Activated B cell treated with CpG ODN at 0.5 μM for 24 hours (primary cell): ENCODE measurements at places on chromosomes 1 and 21.
A peak's percentile ranks its signal among the peaks of the same experiment; 100 is the strongest.

GRCh38 chr1:43864111-43865045, 69.2 kb upstream of the ARTN start:
- DNase-seq = no peak

DNA sequence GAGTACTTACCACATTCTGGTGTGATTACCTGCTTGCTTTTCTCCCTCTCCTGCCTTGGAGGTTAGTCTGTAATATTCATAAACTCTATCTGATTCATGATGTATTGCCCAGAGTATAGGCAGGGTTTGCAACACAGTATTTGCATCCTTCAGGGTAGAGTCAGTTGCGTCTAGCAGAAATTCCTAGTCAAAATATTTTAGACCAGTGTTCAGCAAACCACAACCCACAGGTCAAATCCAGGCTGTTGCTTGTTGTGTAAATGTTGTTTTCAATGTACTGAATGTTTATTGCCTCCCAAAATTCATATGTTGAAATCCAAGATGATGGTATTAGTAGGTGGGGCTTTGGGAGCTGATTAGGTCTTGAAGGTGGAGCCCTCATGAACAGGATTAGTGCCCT, 82.9 kb downstream of the NGF start:
- no peak for DNase-seq

DNA sequence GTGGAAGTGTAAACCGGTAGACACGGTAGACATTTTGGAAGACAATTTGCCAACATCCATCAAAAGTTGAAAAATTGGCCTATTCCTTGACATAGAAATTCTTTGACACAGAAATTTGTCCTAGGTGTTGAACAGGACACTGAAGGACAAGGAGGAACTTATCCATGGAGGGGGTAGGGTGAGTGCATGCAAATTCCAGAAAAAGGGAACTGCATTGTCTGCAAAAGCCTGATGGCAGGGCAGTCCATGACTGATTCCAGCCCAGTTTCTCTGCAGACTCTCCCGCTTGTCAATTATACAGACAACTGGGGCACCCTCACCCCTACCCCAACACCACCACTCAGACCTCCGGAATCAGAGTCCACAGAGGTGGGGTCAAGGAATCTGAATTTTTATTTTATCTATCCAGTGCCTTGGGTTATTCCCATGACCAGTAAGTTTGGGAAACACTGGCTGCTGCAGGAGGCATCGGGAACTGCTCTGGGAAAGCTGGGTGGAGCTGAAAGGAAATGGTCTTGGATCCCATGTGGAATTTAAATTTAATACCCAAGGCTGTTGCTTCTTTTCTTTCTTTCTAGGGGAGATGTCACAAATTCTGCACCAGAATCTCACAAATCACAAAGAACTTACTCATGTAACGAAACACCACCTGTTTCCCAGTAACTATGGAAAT, 103.3 kb upstream of the SLC45A1 start:
- DNase-seq = no peak

DNA sequence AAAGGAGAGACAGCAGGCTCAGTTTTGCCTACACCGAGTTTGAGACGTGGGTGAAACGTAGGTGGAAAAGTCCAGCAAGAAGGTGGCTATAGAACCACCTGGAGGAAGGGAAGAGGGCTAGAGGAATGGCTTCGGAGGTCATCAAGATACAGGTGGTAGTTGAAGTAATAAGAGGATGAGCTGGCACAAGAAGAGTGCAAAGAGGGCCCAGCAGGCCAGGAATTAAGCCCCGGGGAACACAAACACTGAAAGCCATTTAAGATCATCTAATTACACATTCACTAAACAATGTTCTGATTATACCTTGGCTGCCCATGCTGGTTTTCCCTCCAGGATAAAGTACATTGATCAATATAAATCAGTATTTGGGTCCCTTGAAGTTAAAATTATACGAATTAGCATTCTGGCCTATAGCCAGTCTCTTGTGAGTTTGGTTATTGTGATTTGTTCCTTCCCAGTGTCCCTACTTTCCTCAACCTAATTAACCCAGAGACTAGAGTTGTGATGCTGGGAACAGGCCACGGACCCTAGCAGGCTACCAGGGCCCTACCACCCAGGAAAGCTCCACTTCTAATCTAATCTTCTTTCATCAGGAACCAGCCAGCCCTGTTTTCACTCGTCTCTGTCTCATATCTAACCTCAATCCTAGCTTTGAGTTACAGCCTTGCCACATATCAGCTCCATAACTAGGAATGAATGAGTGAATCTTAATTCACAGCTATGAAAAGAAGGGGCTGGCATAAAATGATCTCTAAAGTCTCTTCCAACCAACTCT, 26.4 kb upstream of the PPP1R15B start:
- no peak for DNase-seq

DNA sequence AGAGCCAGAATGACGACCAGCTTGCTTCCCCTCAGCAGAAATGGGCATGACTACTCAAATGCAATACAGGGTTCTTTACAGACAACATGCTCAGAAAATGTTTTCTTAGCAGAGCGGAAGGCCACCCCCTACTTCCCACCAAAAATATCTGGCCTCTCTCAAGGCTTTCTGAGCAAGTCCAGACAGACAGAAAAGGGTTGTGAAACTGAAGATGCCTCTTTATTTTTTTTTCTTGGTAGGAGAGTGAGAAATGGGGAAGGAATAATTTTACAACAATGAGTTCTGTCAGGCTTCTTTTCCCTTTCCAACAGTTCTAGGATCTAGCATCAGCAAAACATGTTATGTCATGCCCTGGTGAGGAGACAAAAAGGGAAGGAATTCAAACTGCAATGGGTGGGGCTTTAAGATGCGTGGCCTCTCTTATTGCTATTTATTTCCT, 172.0 kb upstream of the CAMK1G start:
- DNase-seq = no peak

DNA sequence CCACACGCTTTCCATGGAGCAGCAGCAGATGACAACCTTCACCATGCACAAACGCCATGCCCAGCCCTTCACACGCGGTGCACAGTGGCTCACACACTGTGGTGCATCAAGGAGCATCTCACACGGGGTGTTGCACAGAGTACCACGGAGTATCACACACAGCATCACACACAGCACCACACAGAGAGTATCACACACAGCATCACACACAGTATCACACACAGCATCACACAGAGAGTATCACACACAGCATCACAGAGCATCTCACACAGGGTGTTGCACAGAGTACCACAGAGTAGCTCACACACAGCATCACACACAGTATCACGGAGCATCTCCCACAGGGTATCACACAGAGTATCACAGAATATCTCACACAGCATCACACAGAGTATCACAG, 122.2 kb upstream of the RAB4A start:
- no peak for DNase-seq

- DNase-seq = peak; percentile 20
Observed at GRCh38 chr21:25640202-25640942, 1.3 kb downstream of the JAM2 start.

GRCh38 chr1:90714521-90714951, 2.6 kb downstream of the BARHL2 start:
- DNase-seq = no peak

GRCh38 chr1:54497338-54497737, 50.7 kb upstream of the ACOT11 start:
- DNase-seq = no peak

GRCh38 chr1:67214420-67215174, 48.3 kb downstream of the IL23R start:
- DNase-seq = no peak

- DNase-seq = no peak
Observed at GRCh38 chr1:95512925-95513324, 278.9 kb downstream of the RWDD3 start.

DNA sequence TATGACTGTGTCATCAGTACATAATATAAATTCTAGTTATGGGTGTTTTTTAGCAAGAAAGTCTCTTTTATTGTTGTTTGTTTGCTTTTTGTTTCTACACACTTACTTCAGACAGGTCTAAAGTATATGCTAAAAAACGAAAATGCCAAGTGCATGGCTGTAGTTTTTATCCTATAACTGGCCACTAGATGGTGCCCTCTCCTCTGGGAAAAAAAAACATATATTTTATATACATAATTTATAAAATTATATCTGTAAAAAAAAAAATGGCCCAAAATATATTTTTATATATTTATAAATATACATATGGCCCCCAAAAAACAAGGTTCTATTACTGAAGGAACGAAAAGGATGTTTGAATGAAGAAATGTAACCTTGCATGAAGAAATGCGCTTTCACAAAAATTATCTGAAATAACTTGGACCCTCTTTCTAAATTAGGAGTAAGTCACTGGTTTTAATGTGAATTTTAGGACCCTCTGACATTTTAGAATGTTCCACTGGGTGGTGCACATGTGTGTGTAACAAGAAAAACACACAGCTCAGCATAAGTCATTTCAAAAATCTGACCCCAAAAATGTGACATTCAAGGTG, 93.5 kb downstream of the TTLL7 start:
- no peak for DNase-seq

- no peak for DNase-seq
Observed at GRCh38 chr1:116679091-116679827, 11.7 kb upstream of the IGSF3 start.

GRCh38 chr1:169325117-169325516, 42.5 kb downstream of the NME7 start:
- DNase-seq = no peak

GRCh38 chr21:14491269-14491681, 54.8 kb downstream of the SAMSN1 start:
- no peak for DNase-seq
